ENCODE measurements at places on chromosomes 6 and 20.

DNA sequence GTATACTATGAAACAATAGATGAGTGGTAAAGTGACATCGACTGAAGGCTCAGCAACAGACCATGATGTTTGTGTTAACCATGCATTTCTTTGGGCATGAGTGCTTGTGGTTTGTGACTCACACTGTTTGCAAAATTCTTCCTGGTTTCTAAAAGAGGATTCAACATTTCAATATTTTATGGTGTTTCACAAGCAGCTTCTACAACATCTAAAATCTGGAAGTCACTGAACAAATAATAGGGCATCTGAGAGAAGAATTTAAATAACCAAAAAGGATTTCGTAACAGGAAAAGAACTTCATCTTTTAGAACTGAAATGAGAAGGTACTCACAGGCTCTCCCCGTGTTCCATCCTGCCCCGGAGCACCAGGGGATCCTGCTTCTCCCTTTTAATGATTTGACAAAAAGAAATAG lies 146.2 kb downstream of the COL21A1 start:
- DNase-seq, result no peak

DNA sequence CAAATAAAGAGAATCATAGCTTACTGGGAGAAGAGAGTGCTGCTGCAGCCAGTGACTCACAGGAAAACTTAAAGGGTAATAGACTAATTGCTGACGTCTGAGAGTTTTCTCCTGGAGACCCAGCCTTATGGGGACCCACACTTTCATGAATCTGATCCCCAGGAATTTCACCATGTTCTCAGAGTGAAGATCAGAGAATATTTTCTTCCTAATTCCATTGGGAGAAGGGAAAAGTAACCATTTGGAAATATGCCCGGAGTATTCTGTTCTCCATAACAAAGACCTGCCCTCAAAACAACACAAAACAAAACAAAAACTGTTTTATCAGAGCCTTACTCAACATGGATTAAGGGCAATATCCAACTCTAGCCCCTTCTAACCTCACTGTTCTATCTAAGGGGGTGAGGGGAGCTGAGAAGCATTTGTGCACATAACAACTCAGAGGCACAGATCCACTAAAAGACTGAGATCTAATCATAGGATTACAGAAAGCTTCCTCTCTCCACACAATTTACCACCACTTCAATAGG lies 168.2 kb upstream of the SSTR4 start:
- peak; percentile 51 for DNase-seq

GRCh38 chr6:169907419-169908115 lies 156.1 kb downstream of the ERMARD start:
- no peak for DNase-seq

GRCh38 chr6:148407372-148407771 lies 64.7 kb downstream of the SASH1 start:
- DNase-seq, result peak; percentile 74

DNA sequence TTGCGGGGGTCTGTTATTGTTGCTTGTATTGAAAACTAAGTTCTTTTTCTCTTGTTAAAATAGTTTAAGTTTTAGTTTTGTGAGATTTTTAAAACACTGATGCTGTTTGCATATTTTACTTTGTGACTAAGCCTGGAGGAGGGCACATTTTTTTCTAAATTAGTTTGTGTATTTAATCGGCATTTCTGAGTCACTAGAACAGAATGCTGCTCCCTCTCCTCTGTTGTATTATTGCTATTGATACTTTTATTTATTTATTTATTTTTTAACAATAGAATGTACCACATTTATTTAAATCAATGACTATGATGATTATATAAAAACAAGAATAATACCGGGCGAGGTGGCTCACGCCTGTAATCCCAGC lies 5.1 kb upstream of the FAM50B start:
- no peak for DNase-seq
